Left cardiac atrium (tissue), 4 donors: ENCODE measurements at places on chromosomes 16 and 17. TPM values are rescaled to one million over a fixed set of nuclear protein-coding genes. Genes with fewer than 3 reads are reported as not detected.
A peak's percentile ranks its signal among the peaks of the same experiment; 100 is the strongest.

DNA sequence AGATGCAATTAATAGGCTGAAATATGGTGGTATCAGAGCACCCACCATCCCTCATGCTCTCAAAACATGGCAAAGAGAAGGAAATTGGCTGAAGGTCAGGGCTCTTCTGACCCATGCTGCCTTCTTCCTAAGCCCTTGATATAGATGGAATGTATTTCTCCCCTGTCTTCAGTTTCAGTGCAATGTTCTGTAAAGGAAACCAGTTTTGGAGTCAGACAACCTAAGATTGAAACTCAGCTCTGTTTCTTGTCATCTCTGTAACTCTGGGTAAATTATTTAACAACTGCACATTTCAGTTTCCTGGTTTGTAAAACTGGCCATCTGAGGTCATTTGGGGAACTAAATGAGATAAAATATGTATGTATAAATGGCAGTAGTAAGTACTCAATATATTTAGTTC is 243.9 kb downstream of the CA10 start:
- DNase-seq: no peak

DNA sequence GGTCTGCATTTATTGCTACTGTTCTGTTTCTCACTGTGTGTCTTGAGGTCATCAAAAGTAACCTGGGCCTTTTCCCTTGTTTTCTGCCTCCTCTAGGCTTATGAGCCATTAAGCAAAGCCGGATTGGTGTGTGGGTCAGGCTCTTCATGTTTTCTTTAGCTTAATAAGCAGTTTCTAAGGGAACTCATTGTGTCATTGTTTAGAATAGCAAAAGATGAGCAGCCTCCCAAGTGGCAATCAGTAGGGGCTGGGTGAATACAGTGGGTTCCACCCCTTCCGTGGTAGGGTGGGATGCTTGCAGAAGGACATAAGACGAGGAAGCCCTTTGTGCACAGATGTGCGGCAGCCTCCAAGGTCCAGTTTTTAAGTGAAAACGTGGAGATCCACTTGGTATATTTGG is 34.5 kb downstream of the ABCC1 start:
- peak; percentile 54 for DNase-seq

DNA sequence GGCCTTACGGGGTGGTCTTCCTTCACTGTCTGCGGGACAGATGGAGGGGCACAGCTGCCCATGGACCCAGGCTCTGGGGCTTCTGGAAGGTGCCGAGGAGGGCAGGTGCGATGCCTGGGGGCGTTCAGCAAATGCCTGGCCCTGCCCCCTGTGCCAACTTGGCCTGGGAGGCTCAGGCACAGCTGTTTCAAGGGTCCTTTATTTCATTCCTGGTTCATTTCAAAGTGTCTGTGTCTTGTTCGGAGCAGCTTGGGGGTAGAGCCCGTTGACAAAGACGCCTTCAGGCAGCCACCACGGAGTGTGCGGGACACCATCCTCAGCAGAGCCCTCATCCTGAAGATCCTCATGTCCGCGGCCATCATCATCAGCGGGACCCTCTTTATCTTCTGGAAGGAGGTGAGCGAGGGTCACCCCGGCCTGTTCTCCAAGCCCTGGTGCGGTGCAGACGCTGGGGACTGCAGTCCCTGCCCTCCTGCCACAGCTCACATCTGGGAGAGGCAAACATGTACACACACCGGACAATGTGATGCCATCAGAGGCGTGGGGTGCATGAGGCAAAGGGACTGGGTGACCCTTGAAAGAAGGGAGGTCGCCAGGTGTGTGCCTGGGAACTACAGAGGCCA is 43.9 kb downstream of the MEAK7 start:
- no peak for DNase-seq

GRCh38 chr16:53510704-53511070 is 7.7 kb upstream of the AKTIP start:
- DNase-seq: no peak

DNA sequence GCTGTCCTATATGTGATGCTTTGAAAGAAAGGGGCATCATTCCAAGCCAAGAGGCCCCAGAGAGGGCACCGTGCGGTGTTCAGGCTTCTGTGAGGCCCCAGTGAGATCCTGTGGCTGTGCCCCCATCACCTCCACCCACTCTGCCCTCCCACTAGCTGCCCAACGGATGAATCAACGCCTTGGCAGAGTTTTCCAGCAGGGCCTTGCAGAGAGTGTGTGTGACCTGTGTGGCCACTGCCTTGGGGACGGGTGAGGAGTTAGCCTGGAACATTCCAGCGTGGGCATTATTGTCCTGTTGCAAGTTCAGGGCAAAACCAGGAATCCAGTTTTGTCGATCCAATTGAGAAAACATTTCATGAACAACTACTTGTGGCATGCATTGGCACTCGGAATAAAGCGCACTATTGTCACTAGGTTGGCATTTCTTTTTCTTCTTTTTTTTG is 53.7 kb downstream of the SF3B3 start:
- DNase-seq: no peak

GRCh38 chr16:11561454-11561805 is 25.3 kb downstream of the LITAF start:
- no peak for DNase-seq

- DNase-seq: no peak
These were observed 105.8 kb upstream of the GSE1 start for GRCh38 chr16:85507342-85507741.

DNA sequence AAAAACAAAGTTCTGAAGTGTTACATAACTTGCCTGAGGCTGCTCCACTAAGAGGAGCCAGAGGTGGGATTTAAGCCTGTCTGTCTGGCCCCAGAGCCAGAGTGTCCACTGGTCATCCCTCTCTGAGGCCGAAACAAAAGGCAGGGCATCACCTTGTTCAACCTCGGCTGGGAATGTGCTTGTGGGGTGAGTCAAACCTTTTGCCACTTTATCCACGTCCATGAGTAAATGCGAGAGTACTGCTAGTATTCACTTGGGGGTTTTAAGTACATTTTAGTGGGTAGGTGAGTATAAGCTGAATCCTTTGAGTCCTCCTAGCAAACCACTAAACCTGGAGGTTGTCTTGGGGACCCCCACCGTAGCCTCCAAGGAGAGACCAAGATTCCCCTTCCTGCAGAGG is 103.5 kb downstream of the STX8 start:
- no peak for DNase-seq

Gene KRTAP4-3
- total RNA-seq: not detected

Gene ARHGDIG
- total RNA-seq: 5.1 TPM

Gene C17orf58
- 8.2 TPM for total RNA-seq
